CD4-positive, CD25-positive, alpha-beta regulatory T cell (primary cell): ENCODE measurements at places on chromosomes 16 and 17. TPM values are rescaled to one million over a fixed set of nuclear protein-coding genes. Genes with fewer than 3 reads are reported as not detected.

DNA sequence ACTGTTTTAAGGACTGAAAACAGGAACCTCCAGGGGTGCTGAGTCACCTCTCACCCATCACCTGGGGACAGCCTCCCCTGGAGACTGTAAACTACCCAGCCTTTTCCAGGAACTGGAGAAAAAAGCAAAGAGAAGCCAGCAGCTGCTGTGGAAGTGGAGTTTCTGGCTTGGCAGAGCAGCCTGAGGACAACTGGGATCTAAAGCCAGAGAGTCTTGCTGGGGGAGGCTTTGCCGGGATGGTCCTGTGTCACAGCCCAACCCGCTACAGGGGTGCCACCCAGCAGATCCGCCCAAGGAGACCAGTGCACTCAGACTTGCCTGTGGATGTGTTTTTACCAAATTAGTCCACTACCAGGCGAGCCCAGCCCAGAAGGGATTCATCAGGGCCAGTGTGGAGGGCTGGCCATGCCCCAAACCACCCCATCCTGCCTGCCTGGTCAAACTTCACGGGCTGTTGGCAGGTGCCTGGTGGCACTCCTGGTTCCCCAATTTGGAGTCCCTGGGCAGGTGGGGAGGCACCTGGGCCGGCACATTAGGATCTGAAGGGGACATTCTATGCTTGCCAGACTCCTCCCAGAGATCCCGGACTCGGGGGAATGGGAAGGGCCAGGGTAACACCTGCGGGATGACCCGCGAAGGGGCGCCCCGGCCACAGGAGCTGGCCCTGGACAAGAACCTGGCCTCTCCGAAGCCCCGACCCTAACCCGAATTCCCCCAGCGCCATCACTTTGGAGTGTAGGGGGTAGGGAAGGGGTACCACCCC, 771 bp downstream of the MSRB1 start:
- no peak for DNase-seq

GRCh38 chr16:69411064-69411985, 13.1 kb upstream of the CYB5B start:
- DNase-seq: no peak

The TMEM238L gene
- total RNA-seq: not detected

DNA sequence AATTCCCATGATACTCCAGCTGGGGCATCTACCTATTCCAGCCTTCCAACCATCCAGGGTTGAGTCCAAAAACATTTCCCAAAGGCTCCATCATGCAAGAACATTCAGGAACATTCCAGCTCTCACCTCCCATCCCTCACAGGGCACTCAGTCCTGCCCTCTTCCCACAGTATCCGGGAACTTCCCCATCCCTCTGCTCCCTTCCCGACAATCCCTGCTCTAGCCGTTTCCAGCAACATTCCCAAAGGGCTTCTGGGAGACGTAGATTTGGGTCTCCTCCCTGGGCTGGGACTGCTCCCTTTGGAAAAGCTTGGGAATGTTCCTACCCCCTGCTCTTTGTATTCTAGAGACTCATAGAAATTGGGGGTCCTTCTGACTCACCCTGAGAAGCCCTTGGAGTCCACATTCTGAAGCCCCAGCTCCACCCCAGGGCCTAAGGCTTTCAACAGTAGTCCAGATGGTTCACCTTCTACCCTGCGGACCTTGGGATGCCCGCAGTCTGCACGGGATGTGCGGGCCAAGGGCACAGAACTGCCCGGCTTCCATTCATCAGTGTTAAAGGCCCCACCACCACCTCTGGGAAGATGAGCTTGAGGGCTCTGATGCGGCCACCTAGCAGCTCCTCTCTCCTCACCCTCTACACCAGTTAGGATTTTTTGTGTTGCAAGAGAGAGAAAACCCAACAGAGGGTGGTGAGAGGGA, 25.4 kb downstream of the NGFR start:
- DNase-seq: no peak

GRCh38 chr17:38749223-38750043, 1.3 kb upstream of the PCGF2 start:
- DNase-seq: no peak

The YBX2 gene
- not detected for total RNA-seq

- no peak for DNase-seq
These were observed 54.7 kb downstream of the CBFA2T3 start for GRCh38 chr16:88922114-88922825.

The UBE2O gene
- 34.3 TPM for total RNA-seq

DNA sequence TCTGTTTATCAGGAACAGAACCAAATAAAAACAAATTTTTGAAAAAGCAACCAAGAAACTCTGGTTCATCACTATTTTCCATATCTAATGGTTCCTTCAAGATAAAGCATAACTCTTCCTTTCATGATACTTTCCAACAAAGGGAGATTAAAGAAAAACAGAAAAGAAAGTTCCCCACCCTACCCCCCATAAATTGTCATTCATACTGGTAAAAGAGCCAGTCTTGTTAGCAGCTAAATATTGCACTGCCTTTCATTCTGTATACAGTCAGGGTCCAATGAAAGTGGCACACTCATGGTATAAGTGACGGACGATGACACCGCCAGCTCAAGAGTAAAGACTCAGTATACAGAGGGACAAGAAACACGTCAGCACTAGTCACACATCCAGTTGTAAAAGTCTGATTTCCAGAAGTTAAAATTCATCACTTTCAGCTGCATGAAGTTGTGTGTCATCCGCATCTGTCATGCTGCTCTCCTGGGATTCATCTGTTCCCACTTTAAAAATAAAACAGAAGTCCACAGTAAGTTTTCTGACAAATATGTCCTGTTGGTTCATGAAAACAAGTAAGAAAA, 68.5 kb downstream of the CDC27 start:
- DNase-seq: no peak

DNA sequence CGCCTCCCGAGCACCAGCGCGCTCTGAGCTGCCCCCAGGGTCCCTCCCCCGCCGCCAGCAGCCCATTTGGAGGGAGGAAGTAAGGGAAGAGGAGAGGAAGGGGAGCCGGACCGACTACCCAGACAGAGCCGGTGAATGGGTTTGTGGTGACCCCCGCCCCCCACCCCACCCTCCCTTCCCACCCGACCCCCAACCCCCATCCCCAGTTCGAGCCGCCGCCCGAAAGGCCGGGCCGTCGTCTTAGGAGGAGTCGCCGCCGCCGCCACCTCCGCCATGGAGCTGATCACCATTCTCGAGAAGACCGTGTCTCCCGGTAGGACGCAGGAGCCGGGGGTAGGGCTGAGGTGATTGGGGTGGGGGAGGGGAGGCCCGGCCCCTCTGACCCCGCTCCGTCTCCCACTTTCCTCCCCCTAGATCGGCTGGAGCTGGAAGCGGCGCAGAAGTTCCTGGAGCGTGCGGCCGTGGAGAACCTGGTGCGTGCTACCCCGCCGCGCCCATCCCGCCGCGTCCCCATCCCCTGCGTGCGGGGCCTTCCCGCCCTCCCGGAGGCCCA, 329 bp downstream of the KPNB1 start:
- DNase-seq: no peak

DNA sequence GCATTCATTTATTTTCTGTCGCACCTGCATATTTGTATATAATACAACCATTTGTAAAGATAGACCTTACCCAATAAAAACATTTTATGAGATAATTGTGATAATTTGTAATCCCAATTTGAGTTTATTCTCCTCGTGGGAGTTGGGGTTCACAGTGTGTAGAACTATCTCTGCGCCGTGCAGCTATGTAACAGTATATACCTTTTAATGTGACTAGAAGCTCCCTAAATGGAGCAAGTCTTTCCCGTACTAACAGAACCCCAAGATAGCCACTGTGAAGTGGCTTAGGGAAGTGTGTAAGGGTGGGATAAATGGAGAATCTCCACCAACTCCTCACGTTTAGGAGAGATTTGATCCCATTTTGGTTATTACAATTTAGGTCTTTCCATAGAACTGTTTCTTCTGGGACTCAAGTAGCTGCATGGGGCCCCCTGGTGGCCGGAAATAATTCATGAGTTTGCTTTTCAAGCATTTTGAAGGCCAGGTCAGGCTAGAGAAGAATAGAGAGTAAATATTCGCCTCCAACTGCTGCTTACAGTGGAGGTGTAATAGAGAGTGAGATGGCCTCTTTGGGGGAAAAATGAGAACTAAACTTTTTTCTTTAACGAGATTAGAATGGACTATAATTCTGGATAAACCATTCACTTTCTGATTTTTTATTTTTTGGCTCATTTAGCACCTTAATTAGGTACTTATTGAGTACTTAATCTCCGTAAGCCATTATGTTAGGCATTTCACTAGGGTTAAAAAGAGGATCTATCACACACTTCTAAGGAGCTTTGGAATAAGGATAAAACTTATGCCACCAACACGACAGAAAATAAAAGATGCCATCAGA, 4.5 kb downstream of the TMEM100 start:
- peak; percentile 23 for DNase-seq

GRCh38 chr17:66414561-66415175, 112.3 kb downstream of the PRKCA start:
- DNase-seq: no peak

DNA sequence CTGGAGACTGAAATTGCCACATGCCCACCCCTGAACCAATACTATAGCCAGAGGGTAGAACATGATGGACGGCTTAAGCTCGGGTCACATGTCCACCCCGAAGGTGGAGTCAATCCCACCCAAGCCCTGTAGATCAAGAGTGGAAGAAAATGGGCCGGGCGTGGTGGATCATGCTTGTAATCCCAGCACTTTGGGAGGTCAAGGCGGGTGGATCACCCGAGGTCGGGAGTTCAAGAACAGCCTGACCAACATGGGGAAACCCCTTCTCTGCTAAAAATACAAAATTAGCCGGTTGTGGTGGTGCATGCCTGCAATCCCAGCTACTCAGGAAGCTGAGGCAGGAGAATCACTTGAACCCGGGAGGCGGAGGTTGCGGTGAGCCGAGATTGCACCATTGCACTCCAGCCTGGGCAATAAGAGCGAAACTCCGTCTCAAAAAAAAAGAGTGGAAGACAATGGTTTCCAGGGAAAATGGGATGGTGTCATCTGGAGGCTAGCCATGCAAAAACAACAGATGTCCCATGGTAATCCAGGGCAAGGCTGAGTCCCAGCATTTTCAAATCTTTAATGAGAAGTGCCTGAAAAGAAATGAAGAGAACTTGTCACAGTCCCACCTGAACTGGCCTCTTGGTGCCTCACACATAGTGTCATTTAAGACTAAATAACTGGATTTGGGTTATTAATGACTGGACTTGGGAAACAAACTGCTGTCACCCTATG, 30.1 kb downstream of the CD300LF start:
- no peak for DNase-seq

- DNase-seq: no peak
These were observed 20.5 kb upstream of the BLMH start for GRCh38 chr17:30312226-30312625.

- DNase-seq: no peak
These were observed 8.3 kb downstream of the PIPOX start for GRCh38 chr17:29051194-29051593.

DNA sequence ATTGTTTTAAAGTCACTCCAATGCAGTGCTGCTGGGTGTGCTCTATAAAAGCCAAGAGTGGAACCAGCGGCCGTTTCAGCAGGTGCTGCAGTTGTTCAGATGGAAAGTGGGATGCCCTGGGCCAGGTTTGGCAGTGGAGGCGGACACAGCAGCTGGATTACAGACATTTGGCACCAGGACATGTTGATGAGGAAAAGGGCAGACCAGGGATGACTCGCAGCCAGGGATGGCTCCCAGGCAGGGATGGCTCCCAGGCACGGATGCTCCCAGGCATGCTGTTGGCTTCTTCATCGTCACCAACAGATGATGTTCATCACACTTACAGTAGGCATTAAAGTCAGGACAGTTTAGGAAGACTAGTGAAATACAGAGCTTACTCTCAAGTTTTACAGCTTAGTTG, 10.0 kb downstream of the GAN start:
- no peak for DNase-seq

GRCh38 chr17:39765175-39765574, 27.4 kb downstream of the GRB7 start:
- no peak for DNase-seq

DNA sequence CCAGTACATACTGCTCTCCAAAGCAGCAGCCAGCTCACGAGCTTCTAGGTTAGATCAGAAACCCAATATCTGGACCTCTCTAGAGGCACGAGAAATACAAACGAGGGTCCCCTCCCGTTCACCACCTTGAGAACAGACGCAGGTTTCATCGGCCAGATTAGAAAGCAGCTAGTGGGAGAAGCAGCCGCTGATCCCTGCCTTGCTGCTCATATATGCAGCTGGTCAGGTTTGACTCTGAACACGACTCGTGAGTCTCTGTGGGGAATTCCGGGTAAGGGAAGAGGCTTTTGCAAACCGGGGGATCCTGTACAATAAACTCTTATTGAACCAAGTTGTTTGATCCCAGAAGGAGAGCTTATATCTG, 1.6 kb downstream of the VAT1L start:
- DNase-seq: no peak

The OTOP3 gene
- total RNA-seq: not detected

The APRT gene
- 145 TPM for total RNA-seq
